ENCODE measurements at places on chromosomes 5 and 9. TPM values are rescaled to one million over a fixed set of nuclear protein-coding genes. Genes with fewer than 3 reads are reported as not detected.
A peak's percentile ranks its signal among the peaks of the same experiment; 100 is the strongest.

DNA sequence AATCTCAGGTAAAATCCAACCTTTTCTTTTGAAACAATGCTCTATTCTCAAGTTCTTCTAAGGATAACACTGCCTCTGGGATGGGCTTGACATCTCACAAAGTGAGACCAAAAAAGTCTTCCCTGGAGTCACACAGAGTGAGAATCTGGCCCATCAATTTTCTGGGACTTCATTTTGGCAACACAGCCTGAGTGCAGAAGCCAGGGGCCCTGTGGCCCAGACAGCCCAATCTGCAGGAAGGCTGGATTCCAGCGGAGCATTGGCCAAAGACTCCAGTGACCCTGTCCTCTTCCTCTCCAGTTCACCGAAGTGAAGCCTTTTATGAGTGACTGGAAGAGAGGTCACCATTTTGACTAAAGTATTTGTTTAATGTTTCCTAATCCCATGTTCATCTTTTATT is 105.1 kb downstream of the PLK2 start:
- DNase-seq = no peak
- H3K36me3 ChIP-seq = no peaks in the 10 kb centered on the region
- no peaks in the 10 kb centered on the region for H3K4me1 ChIP-seq

DNA sequence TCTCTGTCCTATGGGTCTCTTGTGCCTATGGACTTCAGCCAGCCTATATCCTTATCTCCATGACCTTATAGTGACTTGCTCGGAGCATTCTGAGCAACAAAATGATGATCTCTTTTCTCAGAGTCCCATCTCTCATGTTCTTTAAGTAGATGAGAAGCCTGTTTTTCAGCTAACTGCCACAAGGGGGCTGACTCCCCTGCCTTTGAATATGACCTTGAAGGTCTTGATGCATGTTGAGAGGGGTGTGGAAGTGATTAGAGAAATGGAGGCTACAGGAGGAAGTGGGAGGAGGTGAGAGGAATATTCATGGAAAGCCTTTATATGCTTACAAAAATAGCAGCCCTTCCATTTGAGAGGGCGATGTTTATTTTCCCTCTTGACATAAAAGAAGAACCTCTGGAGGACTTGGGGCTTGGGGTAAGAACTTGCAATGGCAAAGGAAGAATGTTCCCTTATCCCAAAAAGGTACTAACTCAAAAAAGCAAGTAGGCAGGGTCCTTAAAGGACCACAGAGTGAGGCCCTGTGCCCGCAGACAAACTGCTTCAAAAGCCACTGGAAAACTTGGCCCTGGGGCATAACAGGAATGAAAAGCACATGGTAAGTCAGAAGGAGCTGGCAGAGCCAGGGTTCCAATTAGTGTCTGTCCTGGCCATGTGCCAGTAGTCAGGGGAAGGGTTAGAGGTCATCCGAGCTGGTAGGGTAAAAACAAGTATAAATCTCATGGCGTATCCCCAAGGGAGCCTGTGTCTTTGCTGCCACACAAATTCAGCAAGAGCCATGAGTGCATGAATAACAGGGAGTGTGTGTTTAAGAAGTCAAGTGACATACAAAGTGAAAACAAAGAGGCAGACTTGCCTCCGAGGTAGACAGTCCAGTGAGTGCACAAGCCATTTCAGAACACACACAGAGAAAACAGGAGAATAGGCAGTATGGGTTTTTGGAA is 39.1 kb downstream of the FGD3 start:
- H3K27ac ChIP-seq = no peak overlapping the region
- H3K27me3 ChIP-seq = no peaks in the 10 kb centered on the region
- H3K36me3 ChIP-seq = no peaks in the 10 kb centered on the region
- no peak overlapping the region for H3K4me3 ChIP-seq
- H3K4me1 ChIP-seq = no peaks in the 10 kb centered on the region

DNA sequence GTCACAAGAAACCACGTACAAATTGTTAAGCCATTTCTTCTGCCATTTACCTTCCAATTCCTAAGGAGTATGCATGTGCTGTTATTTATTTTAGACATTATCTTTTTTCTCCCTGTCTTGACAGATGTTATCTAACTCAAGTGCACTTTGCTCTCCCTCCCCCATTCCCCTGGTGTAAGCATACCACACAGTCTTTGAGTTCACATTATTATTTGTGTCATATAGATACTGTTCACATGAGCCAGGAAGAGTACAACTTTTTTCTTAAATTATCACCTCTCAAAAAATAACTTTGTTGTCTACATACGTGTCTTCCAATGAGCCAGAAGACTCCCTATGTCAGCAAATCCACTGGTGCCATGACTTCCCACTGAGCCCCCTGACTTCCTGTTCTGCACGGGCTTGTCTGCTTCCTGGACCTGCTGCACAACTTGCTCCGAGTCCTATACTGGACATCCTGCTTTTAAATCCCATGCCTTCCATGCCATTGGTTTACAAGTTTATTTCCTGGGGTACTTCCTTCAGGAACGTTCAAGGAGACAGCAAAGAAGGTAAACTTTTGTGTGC is 19.9 kb upstream of the FAM120A start:
- no peaks in the 10 kb centered on the region for H3K36me3 ChIP-seq
- peak overlapping the region; percentile 40 for H3K27ac ChIP-seq
- H3K27me3 ChIP-seq = no peaks in the 10 kb centered on the region
- DNase-seq = no peak
- H3K4me1 ChIP-seq = peaks cover 10% of the 10 kb centered on the region

Gene MARCHF3
- 5.2 TPM for total RNA-seq

DNA sequence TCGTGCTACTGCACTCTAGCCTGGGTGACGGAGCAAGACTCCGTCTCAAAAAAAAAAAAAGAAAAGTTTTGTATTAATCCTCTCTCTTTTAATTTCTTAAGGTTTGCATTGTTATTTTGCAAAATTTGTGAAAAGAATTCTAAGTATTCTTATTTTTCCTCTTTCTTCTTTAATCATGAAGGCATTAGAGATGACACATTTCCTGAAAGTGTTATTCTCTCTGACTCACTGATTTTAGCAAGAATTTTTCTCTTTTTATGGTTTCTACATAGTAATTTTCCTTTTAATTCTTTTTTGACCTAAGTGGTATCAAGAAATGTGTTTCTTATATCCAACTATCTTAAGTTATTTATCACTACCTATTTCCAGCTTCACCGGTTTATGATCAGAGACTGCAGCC is 78.0 kb downstream of the NSUN2 start:
- no peaks in the 10 kb centered on the region for H3K4me1 ChIP-seq
- no peaks in the 10 kb centered on the region for H3K27me3 ChIP-seq
- no peak overlapping the region for H3K27ac ChIP-seq
- no peaks in the 10 kb centered on the region for H3K36me3 ChIP-seq
- no peak for DNase-seq

Gene PCDHGB6
- total RNA-seq = 28.7 TPM

DNA sequence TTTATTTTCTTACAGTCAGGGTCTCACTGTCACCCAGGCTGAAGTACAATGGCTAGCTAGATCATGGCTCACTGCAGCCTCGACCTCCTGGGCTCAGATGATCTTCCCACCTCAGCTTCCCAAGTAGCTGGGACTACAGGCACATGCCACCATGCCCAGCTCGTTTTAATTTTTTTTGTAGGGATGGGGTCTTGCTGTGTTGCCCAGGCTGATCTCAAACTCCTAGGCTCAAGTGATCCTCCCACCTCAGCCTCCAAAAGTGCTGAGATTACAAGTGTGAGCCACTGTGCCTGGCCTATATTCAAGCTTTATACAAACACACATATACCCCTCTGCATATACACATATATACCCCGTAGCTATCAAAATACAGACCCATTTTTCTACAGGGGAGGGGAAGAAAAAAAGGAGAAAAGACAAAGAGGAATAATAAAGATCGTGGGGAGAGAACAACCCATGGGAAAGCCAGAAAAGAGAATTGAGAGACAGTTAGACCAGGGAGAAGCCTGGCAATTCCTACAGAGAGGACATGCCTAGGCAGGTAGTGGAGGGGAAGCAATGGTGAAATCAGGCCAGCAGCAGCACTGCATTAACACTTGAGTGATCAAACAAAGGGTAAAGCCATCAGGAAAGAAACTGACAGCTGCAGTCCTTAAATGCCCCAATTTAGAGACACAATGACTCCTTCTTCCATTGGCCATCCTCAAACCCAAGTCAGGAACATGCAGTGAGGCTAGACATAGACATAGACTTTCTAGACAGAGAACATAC is 102.7 kb downstream of the EFNA5 start:
- H3K4me1 ChIP-seq = peaks cover 41% of the 10 kb centered on the region
- DNase-seq = no peak
- no peak overlapping the region for H3K4me3 ChIP-seq
- no peak overlapping the region for H3K27ac ChIP-seq
- H3K36me3 ChIP-seq = no peaks in the 10 kb centered on the region
- no peaks in the 10 kb centered on the region for H3K27me3 ChIP-seq

Gene ANKRD31
- under 0.01 TPM for total RNA-seq

DNA sequence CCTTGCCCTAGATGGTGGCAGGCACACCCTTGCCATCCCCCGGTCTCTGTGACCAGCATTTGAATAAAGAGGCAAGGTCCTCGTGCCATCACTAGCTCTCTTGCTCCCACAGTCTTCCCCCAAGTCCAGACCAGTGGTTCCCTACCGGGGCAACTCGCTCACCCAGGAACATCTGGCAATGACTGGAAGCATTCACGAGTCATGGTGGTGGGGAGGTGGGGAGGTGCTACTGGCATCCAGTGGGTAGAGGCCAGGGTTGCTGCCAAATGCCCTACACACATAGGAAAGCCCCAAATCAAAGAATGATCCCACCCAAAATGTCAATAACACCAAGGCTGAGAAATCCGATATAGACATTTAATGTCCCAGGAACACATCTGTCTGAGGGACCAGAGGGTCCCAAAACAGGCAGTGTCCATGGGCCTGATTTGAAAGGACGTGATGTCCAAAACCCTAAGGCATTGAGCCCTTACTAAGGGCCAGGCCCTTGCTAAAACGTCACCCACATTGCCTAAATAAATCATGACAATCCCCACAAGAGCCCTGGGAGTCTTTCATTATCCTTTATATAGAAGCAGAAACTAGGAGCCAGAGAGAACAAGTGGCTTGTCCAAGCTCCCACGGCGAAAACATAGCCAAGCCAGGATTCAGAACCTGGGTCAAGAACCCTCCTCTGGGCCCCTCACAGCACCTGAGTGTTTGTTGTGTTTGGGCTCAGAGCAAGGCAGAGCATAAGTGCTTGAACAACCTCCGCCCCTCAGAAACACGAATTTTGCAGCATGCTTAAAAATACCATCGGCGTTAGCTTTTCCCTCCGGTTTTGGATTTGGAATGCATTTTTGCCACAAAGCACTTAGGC is 119.3 kb upstream of the WWC1 start:
- peak overlapping the region; percentile 12 for H3K27ac ChIP-seq
- no peak overlapping the region for H3K4me3 ChIP-seq
- H3K36me3 ChIP-seq = no peaks in the 10 kb centered on the region
- no peak for DNase-seq
- H3K27me3 ChIP-seq = no peaks in the 10 kb centered on the region
- H3K4me1 ChIP-seq = peaks cover 6% of the 10 kb centered on the region

All from cardiac muscle cell (in vitro differentiated cells and primary cell).